ENCODE measurements at places on chromosomes 12 and 14.

DNA sequence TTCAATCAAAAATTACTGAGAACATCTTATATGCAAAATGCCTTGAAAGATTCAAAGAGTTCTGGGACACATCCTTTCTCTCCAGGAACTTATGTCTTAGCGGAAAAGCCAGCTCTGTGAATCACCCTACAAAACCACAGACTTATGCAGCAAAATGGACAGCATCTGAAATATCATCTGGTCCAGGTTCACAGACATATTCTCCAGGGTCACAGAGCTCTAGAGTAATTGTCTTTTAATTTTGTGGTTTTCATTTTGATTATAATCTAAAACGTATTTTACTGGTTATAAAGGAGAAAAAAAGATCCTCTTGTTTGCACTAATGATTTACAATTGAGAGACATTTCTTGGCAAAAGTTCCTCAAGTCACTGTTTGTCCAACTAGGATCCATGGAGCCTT is 246.2 kb downstream of the MSRB3 start:
- no peak for DNase-seq

GRCh38 chr12:52277486-52278245 is 3.2 kb downstream of the KRT86 start:
- DNase-seq: peak; percentile 33

DNA sequence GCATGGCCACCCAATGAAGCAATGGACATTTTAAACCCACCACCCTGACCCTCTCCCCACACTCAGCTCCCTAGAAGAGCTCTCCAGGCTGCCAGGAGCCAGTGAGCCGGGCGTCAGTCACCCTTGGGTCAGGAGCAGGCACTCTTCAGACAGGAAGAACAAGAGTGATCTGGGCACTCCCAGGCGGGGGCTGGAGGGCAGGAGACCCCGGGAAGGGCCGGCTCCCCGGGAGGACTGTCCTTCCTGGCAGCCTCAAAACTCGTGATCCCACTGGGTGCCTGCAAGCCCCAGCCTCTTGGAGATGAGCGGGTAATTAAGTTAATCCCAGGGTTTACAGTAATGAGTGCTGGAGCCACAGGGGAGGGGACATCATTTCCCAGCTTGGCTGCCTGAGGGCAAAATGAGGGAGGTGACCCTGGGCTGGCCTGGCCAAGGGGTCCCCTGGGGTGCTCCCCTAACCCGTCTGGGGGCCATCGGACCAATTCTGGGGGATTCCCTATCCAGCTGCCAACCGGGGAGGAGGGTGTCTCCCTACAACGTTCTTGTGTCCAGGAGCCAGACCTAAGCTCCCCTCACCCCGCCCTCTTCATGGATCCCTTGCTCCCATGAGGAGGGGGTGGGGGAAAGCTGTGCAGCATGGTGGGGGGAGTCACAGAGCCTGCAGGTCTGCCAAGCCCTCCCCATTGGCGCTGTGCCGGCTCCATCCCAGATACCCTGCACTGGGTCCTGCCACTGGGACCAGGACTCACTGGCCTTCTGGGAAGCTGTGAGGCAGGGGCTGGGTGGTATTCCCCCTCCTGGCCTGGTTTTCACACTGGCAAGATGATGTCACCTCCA is 59.2 kb downstream of the CCNK start:
- DNase-seq: no peak

DNA sequence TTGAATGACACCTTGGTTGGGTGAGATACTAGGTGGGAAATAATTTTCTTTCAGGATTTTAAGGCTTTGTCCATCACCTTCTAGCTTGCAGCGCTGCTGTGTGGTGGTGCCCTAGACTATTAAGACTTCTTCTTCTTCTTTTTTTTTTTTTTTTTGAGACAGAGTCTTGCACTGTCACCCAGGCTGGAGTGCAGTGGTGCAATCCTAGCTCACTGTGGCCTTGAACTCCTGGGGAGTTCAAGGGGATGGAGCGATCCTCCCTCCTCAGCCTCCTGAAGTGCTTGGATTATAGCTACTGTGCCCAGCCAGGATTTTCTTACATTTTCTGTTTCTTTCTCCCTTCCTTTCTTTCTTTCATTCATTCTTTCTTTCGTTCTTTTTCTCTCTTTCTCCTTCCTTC is 10.3 kb upstream of the MTA1 start:
- DNase-seq: no peak

DNA sequence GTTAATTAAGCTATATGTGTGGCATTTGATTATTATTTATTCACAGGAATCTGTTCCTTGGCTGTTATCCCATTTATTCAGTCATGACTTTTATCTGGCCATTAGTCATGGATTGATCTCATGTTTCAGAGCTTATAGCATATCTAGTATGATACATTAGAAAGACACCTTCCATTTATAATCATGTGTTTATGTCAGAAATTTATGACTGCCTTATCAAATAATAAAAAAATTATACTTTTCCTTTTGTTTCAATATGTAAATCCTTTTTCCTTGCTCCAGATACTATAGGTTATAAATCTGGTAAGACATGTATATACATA is 248.0 kb upstream of the PDE3A start:
- no peak for DNase-seq

- DNase-seq: no peak
Measured at GRCh38 chr12:24760606-24761378, 188.1 kb downstream of the BCAT1 start.

- no peak for DNase-seq
Measured at GRCh38 chr12:2662524-2662923, 132.2 kb upstream of the FKBP4 start.

- DNase-seq: no peak
Measured at GRCh38 chr12:28527631-28528249, 337.5 kb downstream of the CCDC91 start.

GRCh38 chr12:26513363-26514043 is 318.1 kb downstream of the SSPN start:
- no peak for DNase-seq
